Adrenal gland (tissue), 19 donors: ENCODE measurements at places on chromosomes 5 and 9. TPM values are rescaled to one million over a fixed set of nuclear protein-coding genes. Genes with fewer than 3 reads are reported as not detected.

GRCh38 chr9:131323629-131324028 is 34.1 kb downstream of the PLPP7 start:
- no peak for DNase-seq

DNA sequence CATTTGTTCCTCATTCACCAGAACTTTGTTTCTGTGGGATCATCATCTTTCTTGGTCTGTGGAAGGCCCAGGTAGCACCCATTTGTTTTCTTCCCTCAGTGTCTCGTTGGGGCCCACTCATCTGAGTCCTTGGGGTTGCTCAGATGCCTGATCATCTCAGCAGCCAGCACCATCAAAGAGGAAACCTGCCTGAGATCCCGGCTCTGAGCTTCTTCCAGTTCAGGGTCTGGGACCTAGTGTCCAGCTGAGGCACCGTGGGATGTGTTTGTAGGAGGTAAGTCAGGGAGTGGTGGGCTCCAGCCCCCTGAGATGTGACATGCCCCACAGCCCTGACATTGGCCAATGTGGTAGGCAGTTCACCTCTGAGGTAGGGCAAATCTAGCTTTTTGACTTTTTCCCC is 9.4 kb upstream of the CD180 start:
- no peak for DNase-seq

GRCh38 chr5:76850543-76851145 is 830 bp downstream of the S100Z start:
- DNase-seq, result no peak

DNA sequence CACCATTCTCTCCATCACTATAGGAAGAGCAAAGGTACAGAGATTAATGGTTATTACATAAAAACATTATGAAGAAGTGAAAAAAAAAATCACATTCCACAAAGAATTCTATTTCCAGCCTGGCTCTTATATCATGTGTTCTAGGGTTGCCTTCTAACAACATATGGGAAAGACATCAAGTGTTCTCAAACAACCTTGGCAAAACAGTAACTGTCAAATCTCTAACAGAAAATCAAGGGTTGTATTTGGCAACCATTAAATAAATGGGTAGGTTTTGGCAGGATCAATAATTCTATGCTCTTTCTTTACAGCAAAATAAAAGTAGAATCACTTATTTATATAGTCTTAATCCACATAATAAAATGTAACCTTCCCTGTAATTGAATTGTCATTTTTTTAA is 728.9 kb downstream of the MAT2B start:
- DNase-seq, result no peak

DNA sequence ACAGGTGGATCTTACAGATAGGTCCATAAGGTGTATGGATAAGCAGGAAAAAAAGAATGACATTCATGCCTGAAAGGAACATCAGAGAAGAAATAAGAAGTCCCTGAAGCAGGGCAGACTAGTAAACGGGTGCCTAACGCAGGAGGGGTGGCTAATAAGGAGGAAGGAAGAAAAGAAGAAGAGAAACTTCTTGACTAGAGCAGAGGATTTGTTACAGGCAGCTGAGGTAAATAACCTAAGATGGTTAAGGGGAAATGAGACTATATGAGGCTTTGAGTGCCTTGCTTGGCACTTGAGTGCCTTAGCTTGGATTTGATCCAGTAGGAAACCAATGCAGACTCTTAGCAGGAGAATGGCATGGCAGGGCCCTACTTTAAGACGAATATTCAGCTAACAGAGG is 313.5 kb upstream of the PDE4D start:
- DNase-seq, result no peak

DNA sequence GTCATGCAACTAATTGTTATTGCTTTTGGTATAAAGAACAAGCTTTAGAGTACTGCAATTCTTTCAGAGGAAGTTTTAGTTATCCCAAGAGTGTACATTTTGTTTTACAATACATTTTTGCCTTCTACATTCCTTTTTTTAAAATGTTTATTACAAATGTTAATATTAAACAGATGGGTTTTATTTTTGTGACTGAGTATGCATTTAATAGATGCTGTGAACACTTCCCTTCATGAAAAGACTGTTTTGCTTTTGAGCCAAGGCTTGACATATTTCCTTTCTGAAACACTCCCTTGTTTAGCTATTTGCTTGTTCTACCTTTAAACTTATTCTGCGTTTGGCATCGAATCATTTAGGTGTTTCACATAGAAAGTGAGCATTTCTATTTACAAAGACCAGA is 14.8 kb upstream of the ZNF474 start:
- no peak for DNase-seq

DNA sequence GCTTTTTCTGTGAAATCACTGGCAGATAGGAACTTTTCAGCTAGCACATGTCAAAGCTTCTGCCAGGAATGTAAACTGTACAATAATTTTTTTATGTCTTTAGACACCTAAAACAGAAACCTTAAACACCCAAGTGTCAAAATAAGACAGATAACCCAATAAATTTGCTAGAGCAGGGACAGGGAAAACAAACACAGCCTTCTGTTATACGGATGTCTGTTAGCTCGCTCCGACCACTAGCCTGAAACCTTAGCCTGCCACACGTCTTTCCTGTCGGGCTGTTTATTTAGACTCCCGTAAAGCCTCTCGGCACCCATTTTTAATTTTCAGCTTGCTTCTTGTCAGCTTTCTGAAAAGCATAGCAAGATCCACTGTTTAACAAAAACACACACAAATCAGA is 355.4 kb upstream of the SLC24A2 start:
- DNase-seq, result no peak

DNA sequence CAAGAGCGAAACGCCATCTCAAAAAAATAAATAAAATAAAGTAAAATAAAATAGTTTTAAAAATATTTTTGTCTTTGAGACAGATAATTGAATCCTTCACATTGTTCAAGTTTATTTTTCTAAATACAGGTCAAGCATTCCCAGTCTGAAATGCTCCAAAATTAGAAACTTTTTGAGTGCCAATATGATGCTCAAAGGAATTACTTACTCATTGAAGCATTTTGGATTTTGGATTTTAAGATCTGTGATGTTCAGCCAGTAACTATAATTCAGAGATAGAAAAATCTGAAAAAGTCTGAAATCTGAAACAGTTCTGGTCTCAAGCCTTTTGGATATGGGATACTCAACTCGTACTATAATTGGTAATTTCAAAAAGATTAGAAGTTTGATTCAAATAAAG is 39.8 kb downstream of the RBM27 start:
- no peak for DNase-seq

GRCh38 chr5:169357291-169357690 is 56.4 kb upstream of the SLIT3 start:
- DNase-seq, result no peak

DNA sequence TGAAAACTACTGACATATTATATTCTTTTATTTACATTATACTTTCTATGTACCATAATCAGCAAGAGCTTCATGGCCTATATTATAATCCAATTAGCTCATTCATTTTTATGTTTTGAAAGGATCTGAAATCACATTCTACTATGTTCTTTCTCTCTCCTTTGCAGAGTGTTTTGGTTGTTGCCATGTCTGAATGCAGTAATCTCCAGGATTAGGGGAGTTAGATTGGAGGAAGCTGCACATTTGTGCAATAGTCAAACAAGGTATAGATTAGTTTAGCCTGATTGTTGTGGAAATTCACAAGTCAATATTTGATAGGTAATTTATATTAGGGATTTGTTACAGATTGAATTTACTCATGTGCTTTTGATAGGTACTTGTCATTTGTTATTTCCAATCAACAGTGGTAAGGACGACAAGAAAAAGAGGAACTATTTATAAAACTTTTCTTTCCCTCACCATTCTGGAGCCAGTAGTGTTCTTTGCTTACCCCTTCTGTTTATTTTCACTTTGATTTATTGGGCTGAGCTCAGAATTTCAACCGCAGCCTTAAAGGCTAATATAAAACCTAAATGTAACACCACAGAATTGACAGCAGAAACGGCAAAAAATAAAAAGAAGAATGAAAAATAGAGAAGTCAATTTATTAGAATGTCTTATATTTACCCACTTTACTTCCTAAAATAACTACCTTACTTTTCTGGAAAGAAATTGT is 597.0 kb downstream of the CHSY3 start:
- no peak for DNase-seq

GRCh38 chr5:77076961-77077828 is 9.9 kb downstream of the ZBED3 start:
- peak; percentile 76 for DNase-seq

- no peak for DNase-seq
These were observed 21.2 kb upstream of the KCNMB1 start for GRCh38 chr5:170410401-170410800.

- no peak for DNase-seq
These were observed 62.0 kb upstream of the DAB2 start for GRCh38 chr5:39486790-39487189.

- peak; percentile 88 for DNase-seq
These were observed 27.4 kb downstream of the QRFP start for GRCh38 chr9:130869250-130869649.

Gene RNF180
- total RNA-seq, result 11.0 TPM

Gene APBA1
- 3.4 TPM for total RNA-seq

Gene IL5
- total RNA-seq, result not detected

Gene PAPPA
- total RNA-seq, result 23.9 TPM

Gene DDX4
- total RNA-seq, result not detected

Gene GCNT1
- total RNA-seq, result 3.7 TPM

Gene CLPTM1L
- total RNA-seq, result 80.7 TPM
